ENCODE measurements at places on chromosomes 4 and X.

- no peak for DNase-seq
Observed at GRCh38 chr4:10275696-10276095, 159.1 kb upstream of the WDR1 start.

DNA sequence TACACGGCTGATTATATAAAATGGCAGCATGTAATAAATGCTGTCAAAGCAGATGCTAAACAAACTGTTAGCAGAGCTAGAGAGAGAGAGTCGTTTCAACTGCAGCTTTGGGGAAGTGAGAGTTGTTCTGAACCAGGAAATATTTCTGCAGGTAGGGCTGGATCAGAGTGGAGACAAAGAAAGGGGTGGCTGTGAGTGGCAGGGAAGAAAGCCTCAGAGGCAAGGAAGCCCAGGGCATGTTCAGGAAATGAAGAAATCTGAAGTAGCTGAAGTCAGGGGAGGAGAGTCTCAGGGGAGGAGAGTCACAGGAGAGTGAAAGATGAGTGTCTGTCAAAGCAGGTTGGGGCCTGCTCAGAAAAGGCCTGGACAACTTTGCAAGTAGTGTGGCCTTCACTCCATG is 48.4 kb upstream of the RPS6KA3 start:
- DNase-seq: peak; percentile 9

DNA sequence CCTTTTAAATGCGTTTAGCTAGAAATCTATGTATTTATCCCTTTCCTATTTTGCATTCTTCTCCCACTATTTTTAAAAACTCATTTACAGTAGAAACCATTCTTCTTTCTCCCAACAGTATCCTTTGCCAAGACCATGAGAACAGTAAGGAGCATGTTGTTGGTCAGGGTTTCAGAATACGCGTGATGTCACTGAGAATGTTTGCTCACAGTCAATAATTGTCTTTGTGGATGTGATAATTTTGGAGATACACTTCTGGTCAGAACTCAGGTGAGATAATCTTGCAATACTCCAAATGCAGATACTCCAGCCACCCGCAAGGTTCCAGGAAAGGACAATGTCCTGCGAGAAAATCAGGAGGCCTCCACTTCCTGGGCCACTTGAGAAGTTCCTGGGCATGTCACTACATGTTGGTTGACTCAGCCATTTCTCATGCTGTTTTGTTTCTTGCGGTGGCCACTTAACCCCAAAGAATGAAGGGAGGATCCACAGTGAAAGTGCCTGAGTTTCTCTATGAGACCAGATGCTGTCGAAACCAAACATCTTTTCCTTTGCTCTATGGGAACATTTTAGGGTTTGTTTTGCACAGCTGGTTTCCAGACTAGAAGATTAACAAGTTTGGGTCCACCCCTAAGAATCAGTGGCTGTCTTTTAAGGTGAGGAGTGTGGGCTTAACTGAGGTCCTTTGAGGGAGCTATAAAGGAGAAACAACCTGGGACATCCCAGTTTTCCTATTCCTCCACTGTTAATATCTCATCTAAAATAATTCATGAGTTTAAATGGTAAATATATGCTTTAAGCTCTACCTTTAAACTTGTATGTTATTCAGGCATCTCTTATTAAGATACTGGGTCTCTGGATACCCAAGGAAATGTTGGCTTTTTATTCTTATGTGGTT is 116.0 kb downstream of the SOWAHB start:
- DNase-seq: peak; percentile 48

- no peak for DNase-seq
Observed at GRCh38 chrX:39202641-39203040, 401.4 kb downstream of the MID1IP1 start.

DNA sequence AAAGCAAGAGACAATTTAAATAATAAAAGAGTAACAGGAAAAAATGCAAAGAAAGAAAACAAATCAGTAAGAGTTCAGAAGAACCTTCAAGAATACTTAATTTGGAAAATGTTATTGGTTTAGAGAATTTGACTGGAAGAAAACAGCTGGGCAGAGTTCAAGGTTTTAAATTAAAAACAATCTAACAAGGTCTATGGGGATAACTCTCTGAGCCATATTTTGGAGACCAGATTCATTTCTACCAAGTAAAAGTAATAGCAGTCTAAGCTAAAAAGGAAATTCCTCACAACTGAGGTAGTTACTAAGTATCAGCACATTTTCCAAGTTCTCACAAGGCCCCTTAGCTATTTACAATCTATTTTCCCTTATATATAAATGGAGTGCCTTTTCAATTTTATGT is 82.4 kb upstream of the TFDP3 start:
- DNase-seq: no peak

DNA sequence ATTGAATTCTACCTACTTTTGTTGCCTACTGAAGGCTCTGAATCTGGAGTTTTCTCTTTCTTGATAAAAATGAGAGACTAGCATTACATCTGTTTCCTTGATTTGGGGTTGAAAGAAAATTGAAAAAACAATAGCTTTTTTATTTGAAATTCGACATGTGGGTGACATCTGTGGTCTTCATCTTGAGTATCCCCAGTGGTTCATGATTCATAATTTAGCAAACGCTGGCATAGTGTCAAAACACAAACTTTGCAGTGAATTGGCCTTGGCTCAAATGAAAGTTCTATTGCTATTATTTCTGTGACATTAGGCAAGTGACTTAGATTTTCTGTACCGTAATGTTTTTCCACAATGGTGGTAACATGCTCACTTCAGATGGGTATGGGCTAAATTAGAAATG is 747.6 kb downstream of the PCDH7 start:
- no peak for DNase-seq

GRCh38 chr4:163762741-163763140 is 268.3 kb downstream of the TMA16 start:
- no peak for DNase-seq

GRCh38 chr4:20326977-20327376 is 75.3 kb downstream of the SLIT2 start:
- no peak for DNase-seq

DNA sequence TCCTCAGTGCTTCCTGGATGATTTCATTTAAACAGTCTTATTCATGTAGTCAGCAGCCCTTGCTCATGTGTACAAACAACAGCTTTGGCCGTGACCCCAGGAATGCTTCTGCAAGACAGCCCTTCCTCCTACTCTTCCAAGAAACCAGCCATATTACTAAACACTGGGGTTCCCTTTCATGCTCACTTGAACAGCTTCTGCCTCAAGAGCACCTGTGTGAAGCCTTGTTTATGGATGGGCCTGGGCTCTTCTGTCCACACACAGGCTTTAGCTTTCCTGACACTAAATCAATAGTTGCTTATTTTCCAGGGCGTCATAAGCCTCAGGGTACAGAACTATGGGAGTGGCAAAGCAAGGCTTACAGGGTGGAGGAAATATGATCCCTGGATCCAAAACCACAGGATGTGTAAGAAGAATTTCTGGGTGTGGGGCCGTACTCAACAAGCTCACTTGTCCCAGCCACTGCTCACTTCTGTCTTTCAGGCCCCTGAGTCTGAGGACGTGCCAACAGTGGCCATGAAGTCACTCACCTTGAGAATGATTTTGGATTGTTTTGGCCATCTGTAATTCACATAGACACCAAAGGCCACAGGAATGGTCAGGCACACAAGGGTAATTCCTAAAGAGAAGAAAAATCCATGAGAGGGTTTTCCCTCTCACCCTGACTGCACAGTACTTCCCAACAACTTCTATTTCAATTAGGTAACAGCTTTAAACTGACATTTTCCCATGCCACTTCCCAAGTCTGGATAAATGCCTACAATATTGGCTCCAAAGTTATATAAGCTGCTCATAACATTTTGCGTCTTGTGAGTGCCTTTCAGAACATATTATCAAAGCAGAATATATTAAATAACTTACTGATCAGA is 17.7 kb downstream of the SLC10A6 start:
- DNase-seq: no peak

GRCh38 chr4:7596918-7597606 is 162.3 kb upstream of the PSAPL1 start:
- no peak for DNase-seq

DNA sequence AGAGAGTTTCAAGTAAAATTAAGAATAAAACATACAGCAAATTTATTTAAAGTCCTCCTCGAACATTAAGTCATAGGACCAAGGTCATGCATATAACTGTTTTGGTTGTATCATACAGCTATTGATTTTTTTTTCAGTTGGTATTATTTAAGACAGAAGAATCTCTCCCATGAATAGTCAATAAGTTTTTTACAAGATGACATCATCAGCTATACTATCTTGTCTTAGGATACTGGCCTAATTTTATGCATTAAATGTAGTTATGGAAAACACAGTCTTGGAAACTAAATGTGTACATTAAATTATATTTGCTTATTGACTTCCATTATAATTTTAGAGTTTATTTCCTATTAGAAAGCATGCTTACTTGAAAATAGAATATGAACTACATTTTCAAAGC is 755.9 kb downstream of the PCDH19 start:
- DNase-seq: no peak

GRCh38 chrX:10649265-10649664 is 28.9 kb upstream of the MID1 start:
- DNase-seq: no peak

- no peak for DNase-seq
Observed at GRCh38 chr4:140157341-140157740, 3.4 kb upstream of the MAML3 start.

DNA sequence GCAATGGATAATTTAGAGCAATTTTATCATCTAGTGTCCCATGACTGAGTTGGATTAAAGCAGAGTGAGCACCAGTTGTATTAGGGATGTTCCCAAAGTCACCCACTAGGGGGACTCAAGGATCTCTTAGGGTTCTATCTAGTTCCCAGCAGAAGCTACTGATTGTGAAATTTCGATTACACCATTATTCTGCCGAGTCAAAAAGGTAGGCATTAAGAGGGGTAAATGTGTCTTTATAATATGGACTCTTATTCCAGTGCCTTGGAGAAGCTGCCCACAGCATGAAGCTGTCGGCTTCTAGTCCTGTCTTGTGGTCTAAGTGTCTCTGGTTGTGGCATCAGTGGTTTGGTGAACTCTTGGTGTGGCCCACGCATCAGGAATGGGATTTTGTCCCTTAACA is 53.3 kb downstream of the RGS12 start:
- DNase-seq: no peak

DNA sequence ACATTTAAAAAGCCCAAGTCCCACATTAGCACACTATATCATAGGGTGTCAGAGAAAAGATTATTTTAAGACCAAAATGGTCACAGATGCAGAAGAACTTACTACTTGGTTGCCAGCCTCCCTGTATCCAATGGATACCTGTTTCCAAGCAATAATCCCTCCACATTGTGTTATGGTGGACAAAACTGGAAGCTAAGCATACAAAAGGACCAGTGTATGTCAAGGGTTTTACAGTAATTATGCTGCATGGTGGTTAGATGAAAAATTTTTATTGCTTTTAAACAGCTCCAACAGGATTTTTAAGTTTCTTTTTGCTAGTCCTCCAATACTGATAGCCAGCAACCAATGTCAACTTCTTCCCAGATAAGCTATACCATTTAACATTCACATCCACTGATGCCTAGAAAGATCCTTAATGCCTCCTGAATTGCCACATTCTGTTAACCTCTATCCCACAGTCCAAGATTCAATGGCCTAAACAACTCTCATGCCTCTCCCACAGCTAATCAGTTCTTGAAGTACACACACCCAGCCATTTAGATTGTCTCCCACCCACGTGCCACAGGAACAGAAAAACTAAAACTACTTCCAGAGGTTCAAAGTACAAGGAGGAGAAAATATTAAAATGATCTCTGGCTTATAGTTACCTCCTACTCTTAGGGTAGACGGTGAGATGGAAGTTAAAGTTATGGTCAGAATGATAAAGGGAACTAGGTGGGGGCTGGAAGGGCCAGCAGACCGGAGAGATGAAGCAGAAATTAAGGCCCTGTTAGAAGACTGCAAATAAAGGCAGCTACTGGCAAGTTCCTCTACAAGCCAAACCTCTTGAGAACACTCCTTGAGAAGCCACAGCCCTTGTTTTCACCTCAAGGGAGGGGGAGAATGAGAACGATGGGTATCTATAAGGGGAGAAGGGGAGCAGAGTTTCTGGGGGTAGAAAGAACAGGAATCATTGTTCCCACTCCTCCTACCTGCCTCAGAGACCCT is 5.5 kb downstream of the MED14 start:
- DNase-seq: no peak

DNA sequence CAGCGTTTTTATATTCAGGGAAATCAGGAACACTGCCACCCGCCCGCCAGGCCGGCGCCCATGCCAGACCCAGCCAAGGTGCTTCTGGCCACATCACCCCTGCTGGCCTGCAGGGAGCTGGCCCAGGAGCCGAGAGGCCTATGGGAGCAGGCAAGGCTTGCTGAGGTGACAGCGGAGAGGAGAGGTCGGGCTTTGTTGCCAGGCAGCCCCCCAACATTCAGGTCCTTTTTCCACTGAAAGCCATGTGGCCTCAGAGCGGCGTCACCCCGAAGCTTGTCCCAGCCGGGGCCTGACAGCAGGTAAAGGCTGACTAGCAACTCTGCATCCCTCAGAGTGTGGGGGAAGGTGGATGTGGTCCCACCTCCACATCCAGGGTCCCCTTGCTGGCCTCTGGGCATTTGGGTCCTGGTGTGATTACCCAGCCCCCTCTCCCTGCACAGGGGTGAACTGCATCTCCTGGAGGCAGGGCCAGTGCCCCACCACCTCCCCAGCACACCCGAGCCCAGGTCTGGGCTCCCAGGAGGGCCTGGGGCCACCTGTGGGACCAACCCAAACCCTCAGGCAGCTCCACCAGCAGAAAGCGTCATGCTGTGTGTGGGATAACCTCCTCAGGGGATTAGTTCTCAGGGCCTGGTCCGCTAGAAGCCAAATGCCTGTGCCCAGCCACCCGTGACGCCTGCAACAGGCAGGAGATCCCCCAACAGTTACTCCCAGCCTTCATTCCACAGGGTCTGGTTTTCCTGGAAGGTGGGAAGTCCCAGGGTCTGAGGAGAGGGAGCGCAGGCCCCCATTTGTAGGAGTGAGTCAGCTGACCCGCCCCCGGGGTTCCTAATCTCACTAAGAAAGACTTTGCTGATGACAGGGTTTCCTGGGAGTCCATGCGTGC is at the start of gene PDE6B:
Gene PDE6B, plus strand, starts transcription at position 869 of the 886 bp plus-strand sequence. CDS start 54 bp downstream, outside the sequence.
- no peak for DNase-seq

DNA sequence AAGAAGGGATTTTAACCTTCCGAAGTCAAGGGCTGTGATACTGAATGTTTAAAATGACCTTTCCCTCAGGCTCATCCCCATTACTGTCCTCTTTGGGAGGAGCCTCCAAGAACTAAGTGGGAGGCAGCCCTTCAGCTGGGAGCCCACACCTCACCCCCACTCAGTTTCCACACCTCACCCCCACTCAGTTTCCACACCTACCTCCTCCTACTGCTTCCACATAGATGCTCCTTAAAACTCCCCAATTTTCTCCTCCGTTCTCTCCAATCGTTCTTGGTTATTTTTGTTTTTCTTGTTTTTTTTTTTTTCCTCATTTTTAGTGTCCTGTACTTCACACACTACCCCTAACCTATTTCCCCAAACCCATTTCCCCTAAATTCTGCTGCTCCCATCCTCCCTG is 31.6 kb upstream of the ANXA3 start:
- no peak for DNase-seq

All from GM06990 (cell line).